EL (cell line): ENCODE measurements at places on chromosomes 3 and 15.

DNA sequence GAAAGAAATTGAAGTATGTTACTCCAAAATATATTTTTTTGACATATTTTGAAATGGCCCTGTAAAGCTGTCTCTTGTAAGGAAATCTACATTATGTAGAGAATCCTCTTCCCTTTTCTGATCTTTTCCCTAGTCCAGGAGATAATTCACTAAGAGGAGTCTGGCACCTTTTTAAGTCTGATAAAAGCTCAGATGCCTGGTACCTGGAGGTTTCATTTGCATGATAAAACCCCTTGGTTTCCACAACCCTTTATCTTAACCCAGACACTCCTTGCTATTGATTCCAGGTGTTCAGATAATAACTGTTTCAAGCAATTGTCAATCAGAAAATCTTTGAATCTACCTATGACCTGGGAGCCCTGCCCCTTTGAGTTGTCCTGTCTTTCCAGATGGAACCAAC is 26.5 kb downstream of the FGF12 start:
- DNase-seq: no peak

- DNase-seq: no peak
These were observed 4.3 kb upstream of the CCR8 start for GRCh38 chr3:39325236-39325635.

DNA sequence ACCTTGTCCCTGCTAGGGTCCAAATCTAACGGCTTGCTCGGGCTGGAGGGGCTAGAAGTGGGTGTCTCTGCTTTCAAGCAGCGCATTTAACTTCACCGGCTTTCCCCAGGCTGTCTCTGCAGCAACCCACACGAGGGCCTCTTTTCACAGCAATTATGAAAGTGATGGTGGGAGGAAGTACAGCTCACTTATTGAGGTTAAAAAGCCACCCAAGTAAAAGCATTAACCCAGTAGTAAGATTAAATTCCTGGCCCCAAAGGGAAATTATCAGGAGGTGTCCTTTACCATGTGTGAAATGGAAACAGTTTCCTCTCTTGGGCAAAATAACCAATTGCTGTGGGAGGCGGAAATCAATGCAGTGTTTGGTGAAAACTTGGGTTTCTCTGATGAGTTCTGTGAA is 41.1 kb downstream of the NGRN start:
- no peak for DNase-seq

GRCh38 chr3:23915537-23916108 is 1.2 kb downstream of the NKIRAS1 start:
- peak; percentile 23 for DNase-seq

GRCh38 chr3:20104167-20104661 is 64.0 kb downstream of the KAT2B start:
- DNase-seq: no peak

DNA sequence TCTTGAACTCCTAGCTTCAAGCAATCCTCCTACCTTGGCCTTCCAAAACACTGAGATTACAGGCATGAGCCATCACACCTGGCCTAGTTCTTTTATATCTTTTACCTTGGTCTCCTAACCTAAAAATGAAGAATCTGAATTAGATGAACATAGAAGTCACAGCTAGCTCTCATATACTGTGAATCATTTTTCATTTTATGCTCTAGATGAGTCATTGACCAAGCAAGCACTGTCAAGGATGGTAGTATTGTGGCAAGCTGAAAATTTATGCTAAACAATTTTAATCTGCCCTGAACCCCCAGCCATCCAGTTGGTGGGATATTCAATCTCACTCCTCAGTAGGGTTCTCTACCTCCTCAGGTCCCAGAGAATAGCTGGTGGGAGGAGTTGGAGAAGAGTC is 48.3 kb upstream of the DNAJC13 start:
- DNase-seq: no peak

GRCh38 chr15:99983171-99983885 is 250.1 kb upstream of the LYSMD4 start:
- no peak for DNase-seq

DNA sequence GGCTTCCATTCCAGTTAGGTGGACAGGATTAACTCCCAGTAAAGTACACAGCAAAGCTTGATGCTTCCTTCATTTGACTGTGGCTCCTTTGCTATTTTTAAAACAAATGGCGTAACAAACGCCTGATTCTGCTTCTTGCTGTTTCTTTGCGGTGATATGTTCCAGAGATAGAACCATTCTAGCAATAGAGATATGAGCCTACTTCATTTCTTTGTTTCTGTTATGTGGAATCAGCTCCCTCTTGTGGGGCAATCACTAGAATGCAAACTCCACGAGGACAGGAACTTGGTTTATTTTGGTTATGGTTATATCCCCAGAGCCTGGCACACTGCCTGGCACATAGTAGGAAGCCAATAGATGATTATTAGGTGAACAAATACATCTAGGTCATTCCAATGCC is 122.6 kb upstream of the SLC6A11 start:
- DNase-seq: no peak

GRCh38 chr15:67707520-67708283 is 117.6 kb upstream of the SKOR1 start:
- DNase-seq: no peak

- no peak for DNase-seq
These were observed 963 bp upstream of the TXNRD3 start for GRCh38 chr3:126655887-126656286.

DNA sequence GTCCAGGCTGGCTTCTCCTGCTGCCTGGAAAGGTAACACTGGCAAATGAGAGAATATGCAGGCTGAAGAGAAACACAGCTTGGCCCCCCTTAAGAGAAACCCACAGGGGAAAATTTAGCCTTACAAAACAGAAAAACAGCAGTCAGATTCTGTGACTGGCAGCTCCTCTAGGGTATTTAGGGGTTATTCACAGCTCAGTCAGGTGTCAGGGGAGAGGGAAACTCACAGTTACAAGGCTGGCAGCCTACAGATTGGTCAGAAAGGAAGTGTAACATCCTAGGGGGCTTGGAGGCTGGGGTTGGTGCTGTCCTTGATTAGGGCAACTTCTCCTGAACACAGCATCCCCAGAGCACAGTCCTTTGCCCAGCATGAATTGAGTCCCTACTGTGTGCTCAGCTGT is 81.4 kb downstream of the SEMA5B start:
- DNase-seq: no peak

DNA sequence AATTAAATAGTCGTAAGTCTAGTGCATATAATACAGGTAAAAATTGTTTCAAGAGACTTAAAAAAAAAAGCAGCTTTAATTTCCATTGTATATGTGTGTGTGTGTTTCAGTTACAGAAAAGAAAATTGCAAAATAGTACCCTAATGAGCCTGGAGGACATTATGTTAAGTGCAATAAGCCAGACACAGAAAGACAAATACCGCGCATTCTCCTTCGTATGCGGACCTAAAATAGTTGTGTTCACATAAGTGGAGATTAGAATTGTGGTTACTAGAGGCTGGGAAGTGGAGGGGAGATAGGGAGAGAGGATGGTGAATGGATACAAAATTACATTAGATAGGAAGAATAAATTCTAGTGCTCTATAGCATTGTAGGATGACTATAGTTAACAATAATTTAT is 3.6 kb downstream of the MESD start:
- no peak for DNase-seq

GRCh38 chr15:37059086-37059485 is 41.3 kb downstream of the MEIS2 start:
- DNase-seq: peak; percentile 63

DNA sequence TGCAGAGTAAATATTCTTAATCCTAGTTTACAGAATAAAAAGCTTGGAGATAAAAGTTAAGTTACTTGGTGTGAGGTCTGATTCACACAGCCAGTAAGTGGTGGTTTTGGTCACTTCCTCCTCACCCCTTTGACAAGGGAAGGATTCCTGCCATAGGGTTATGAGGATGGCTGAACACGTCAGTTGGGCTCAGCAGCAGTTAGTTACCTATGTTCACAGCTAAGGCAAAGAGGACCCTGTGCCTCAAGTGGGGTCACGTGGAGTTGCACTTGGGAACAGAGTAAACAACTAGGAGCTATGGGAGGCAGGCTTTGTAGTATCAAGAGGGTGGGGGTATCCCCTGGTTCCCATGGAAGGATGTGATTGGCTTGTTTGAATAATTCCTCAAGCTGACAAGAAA is 232.2 kb downstream of the UBE2E2 start:
- no peak for DNase-seq

DNA sequence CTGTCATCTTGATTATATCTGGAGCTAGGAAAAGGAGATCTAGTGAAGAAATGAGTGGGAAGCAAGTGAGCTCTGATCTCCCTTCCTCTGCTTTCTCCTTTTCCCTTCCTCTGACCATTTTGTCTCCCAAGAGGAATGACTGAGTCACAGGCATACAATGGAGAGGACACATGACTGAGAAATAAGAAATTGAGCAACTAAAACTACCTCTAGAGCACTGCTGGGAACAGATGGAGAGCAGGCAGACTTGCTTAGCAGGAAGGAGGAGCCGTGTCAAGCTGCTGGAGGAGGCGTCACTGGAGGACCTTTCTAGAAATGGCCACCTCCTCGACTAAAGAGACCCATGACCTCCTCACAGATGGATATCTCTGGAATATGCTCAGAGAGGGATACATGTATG is 66.9 kb upstream of the MYO5C start:
- peak; percentile 42 for DNase-seq

GRCh38 chr3:157906627-157907026 is 199.6 kb downstream of the SHOX2 start:
- DNase-seq: peak; percentile 13

GRCh38 chr15:81792646-81793045 is 253.2 kb downstream of the MEX3B start:
- no peak for DNase-seq

DNA sequence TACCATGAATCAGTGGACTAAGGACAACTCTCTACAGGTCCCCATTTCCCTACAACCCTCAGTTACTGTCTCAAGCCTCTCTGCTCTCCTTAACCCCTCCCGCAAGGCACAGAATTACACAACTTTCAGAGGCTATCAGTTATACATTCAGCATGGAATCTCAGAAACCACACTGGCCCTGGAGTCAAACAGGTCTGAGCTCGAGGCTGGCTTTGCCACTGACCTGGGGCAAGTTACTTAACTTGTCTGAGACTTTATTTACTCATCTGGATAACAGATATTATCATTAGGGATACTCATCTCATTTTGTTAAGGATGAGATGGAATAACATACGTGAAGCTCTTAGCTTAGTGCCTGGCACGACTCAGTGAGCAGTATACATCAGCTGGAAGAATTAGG is 95.2 kb downstream of the WDR76 start:
- DNase-seq: peak; percentile 56

- DNase-seq: peak; percentile 55
These were observed 15.5 kb downstream of the MAPKAPK3 start for GRCh38 chr3:50632450-50632849.

DNA sequence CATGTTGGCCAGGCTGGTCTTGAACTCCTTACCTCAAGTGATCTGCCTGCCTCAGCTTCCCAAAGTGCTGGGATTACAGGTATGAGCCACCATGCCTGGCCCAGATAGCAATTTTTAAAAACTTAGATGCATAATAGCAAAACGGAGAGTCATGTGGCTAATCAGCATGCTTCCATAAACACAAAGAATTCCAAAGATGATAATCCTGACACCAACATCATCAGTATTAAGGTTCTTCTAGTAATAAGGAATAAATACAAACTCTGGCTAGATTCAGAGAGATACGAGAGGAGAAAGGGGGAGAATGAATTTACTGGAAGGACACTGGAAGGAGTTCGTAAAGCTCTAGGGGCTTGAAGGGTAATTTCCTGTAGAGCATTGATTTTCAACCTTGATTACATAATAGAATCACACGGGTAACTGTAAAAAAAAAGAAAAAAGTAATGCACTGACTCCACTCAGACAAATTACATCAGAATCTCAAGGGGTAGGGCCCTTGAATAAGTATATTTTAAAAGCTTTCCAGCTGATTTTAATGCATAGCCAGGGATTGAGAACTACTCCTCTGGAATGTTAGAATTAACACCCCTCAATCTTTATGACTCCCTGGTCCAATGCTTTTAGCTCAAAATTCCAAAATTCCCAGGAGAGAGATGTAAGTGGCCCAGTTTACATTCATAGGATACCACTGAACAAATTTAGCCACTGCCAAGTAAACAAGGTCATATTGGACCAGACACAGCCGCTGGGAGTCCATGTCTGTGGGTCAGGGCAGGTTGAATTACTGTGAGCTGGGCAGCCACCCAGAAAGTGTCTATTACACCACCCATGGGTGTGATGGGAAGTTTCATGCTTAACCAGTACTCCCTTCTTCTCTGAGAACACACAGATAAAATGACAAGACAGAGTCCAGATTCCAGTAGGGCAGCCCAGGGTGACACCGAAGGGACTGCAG is 243.9 kb downstream of the TBL1XR1 start:
- DNase-seq: peak; percentile 20

- no peak for DNase-seq
These were observed 62.4 kb upstream of the STAC start for GRCh38 chr3:36317915-36318314.

DNA sequence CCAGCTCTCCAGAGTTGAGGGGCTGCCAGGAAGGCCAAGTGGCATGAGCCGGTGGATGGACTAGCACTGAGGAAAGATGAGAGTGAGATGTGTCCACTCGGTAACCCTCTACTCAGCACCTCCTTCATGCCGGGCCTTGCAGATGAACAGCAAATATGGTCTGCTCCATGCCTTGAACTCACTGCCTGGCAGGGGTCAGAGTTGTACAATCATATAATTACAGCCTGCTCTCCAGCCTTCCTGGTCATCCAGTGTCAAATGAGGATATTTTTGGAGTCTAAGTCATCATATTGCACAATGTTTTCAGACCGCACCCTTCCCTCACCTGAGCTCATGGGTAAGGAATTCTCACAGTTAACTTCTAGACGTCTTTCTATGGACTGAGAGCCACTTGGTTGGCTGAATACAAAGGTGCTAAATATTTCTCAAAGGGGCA is 4.9 kb downstream of the MGLL start:
- peak; percentile 88 for DNase-seq

GRCh38 chr3:53787016-53787415 is 59.2 kb downstream of the CHDH start:
- no peak for DNase-seq

- DNase-seq: peak; percentile 28
These were observed 45.7 kb upstream of the INO80 start for GRCh38 chr15:41161736-41162135.

GRCh38 chr3:129557548-129557894 is 14.5 kb downstream of the H1-8 start:
- DNase-seq: no peak

DNA sequence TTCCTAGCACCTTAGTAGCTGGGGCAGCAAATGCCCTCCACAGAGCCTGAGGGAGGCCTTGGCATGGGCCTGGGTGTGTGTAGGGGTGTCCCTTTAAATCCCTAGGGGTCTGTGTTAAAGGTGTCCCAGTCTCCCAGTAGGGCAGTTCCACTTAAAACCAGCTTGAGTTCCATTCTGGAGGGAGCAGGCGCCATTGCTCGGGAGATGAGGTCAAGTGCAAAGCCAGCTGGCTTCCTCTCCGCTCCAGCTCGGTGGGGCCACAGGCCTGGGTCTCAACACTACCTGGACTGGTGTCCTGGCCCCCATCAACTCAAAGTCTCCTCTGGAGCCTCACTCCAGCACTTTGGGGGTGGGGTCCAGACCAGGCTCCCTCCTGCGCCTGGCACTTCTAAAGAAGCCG is 25.2 kb downstream of the FEM1B start:
- DNase-seq: no peak
